ENCODE measurements at places on chromosomes 2 and 18.

GRCh38 chr2:72399879-72400278 lies 252.2 kb upstream of the CYP26B1 start:
- H3K36me3 ChIP-seq, result no peaks in the 10 kb centered on the region
- no peak overlapping the region for H3K4me3 ChIP-seq
- no peak overlapping the region for H3K27ac ChIP-seq
- DNase-seq, result no peak
- no peaks in the 10 kb centered on the region for H3K27me3 ChIP-seq

- H3K4me3 ChIP-seq, result no peak overlapping the region
- peaks cover 3% of the 10 kb centered on the region for H3K4me1 ChIP-seq
- H3K36me3 ChIP-seq, result no peaks in the 10 kb centered on the region
- DNase-seq, result no peak
- peaks cover 73% of the 10 kb centered on the region for H3K27me3 ChIP-seq
Measured at GRCh38 chr18:32271672-32272208, 81.9 kb downstream of the MEP1B start.

DNA sequence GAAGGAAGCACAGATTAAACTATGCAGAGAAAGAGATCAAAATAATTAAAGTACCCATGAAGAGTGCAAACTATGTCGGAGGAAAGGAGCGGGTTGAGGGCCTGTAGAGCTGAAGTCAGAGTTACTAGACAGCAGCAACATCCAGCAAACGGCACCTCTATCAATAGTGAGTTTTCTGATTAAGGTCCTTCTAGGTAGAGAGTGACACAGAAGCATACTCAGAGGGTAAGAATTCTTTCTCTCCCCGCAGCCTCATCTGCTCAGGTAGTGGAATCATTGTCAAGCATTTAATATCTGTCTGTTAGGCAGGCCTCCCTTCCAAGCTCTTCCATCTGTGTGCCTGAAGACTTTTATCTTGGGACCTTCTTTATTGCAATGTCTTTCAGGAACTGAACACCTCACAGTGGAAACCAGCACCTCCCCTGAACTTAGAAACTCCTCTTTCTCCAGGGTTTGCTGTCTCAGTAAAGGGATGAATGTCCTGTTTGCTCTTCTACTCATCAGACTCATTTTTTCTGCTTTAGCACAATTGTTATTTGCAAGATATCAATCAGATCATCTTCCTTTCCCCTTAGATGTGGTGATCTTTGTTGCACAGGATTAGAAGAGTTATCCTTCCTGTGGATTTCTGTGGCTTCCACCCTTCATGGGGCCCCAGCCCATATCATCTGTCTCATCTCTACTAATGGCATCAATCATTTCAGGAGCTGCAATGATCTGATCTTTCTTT lies 28.8 kb downstream of the SP140 start:
- no peaks in the 10 kb centered on the region for H3K27me3 ChIP-seq
- H3K4me1 ChIP-seq, result peaks cover 9% of the 10 kb centered on the region
- H3K27ac ChIP-seq, result no peak overlapping the region
- DNase-seq, result peak; percentile 14

- H3K36me3 ChIP-seq, result no peaks in the 10 kb centered on the region
- H3K4me1 ChIP-seq, result peaks cover 31% of the 10 kb centered on the region
- peak overlapping the region; percentile 83 for H3K4me3 ChIP-seq
- no peaks in the 10 kb centered on the region for H3K27me3 ChIP-seq
- no peak for DNase-seq
- H3K27ac ChIP-seq, result peak overlapping the region; percentile 79
Measured at GRCh38 chr2:28587526-28588291, 91.8 kb downstream of the PLB1 start.

- peak overlapping the region; percentile 77 for H3K27ac ChIP-seq
- H3K27me3 ChIP-seq, result no peaks in the 10 kb centered on the region
- no peak overlapping the region for H3K4me3 ChIP-seq
- no peak for DNase-seq
- H3K4me1 ChIP-seq, result peaks cover 16% of the 10 kb centered on the region
Measured at GRCh38 chr18:24112874-24113615, 25.8 kb upstream of the CABYR start.

DNA sequence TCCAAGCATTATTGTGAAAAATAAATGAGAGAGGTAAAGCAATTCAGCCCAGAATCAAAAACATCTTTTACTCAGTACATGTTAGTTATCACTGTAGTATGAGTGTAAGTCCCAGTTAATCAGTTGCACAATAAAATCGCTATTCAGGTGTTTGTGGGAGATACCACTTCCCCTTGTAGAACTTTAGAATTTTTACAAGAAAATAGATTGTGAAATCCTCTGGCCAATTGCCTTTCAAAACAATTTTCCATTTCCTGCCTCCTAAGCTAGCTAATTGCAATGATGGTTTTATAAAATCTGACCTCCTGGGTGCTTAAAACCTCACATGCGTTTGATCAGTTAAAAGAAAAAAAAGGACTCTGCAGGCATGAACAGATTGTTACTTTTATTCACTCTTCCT lies 332.5 kb downstream of the PID1 start:
- H3K27ac ChIP-seq, result no peak overlapping the region
- H3K4me3 ChIP-seq, result no peak overlapping the region
- H3K4me1 ChIP-seq, result no peaks in the 10 kb centered on the region
- no peaks in the 10 kb centered on the region for H3K36me3 ChIP-seq

DNA sequence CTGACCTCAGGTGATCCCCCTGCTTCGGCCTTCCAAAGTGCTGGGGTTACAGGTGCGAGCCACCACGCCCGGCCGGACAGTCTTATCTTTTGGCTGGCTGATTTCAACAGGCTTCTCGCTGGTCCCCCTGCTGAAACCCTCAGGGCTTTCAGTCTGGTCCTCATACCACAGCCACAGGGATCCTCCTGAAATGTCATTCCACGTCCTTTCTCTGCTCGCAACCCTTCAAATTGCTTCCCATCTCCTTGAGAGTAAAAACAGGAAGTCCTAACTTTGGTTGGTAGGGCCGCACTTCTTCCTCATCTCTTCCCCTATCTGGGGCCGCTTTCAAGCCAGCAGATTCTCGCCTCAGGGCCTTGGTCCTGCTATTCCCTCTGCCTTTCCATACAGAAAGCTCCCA lies 1.4 kb upstream of the CAB39 start:
- peaks cover 8% of the 10 kb centered on the region for H3K36me3 ChIP-seq
- H3K4me3 ChIP-seq, result no peak overlapping the region
- H3K4me1 ChIP-seq, result peaks cover 36% of the 10 kb centered on the region
- no peaks in the 10 kb centered on the region for H3K27me3 ChIP-seq

DNA sequence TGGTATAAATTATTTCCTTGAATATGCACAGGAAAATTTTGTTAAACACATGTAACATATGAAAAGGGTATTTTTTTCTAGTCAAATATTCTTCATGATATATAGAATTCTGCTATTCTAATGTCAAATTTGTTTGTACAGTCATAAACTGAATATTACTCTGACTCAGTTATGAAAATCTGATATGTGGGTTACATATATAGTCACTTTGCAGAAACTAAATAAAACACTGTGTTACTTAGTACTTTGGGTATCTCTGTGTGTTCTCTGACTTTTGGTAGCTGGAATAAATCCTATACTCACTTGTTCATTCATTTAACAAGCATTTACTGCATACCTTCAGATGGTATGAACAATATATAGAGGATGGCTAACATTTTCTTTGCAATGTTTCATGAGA lies 159.4 kb downstream of the TTC27 start:
- H3K27ac ChIP-seq, result no peak overlapping the region
- no peak overlapping the region for H3K4me3 ChIP-seq
- no peak for DNase-seq
- no peaks in the 10 kb centered on the region for H3K27me3 ChIP-seq
- peaks cover 32% of the 10 kb centered on the region for H3K36me3 ChIP-seq

DNA sequence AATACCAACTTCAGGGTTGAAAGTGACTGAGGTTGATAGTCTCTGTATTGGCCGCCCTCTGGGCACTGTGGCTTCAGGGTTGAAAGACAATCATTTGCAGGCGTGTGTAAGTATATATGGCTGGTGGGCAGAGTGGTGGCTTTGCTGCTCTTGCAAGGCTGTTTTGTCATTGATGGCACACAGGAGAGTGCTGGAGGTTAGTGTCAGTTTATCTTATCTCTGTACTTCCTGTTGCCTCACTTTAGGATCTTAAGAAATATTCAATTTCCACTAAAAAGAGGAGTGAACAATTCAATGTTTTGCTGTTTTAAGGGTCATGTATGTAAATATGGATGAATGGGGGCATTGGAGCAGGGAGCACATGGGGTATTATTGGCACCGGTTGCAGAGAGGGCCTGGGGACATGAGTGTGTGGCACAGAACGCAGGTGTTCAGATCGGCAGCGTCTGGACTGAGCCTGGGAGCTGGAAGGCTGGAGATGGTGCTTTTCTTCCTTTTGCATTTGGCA lies 51.5 kb downstream of the NCK2 start:
- H3K4me3 ChIP-seq, result peak overlapping the region; percentile 92
- no peaks in the 10 kb centered on the region for H3K27me3 ChIP-seq
- peaks cover 73% of the 10 kb centered on the region for H3K4me1 ChIP-seq
- no peaks in the 10 kb centered on the region for H3K36me3 ChIP-seq
- H3K27ac ChIP-seq, result peak overlapping the region; percentile 93

DNA sequence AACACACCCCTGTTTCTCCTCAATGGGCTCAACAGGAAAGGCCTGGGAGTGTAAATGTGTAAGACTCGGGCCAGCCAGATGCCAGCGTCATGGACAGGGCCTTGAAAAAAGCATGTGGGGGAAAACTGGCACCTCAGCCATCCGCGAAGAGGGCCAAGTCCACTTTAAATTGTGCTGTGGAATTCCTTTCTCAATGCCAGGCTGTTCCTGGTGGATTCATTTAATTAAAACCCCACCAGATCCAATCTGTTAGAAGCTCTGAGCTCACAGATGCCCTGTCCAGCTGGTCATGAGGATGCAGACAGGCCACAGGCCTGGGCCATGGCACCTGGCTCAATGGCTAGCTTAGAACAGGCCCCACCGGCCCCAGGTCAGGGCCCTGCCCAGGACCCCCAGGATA lies 24.8 kb downstream of the KCNK3 start:
- no peak overlapping the region for H3K27ac ChIP-seq
- H3K4me3 ChIP-seq, result no peak overlapping the region
- DNase-seq, result no peak
- H3K4me1 ChIP-seq, result peaks cover 3% of the 10 kb centered on the region
- H3K27me3 ChIP-seq, result peaks cover 16% of the 10 kb centered on the region

DNA sequence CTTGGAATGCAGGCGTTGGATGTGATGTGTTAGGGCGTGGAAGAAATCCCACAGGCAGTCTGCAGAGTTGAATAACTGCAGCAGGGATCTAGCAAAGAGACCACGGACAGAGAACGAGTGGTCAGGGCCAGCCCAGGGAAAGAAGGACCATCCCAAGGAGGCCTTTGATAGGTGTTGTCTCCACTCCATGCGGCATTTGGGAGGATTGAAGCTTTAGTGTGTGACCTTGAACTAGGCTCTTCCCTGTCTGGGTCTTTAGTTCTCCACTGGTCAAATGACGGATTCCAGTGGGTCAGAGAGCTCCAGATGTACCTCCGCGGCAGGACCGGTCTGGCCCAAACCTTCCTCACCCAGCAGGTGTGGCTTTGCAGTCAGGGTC lies 18.4 kb downstream of the GREB1 start:
- peaks cover 5% of the 10 kb centered on the region for H3K4me1 ChIP-seq
- peaks cover 66% of the 10 kb centered on the region for H3K27me3 ChIP-seq
- no peak overlapping the region for H3K27ac ChIP-seq
- H3K4me3 ChIP-seq, result no peak overlapping the region
- no peak for DNase-seq
- peaks cover 4% of the 10 kb centered on the region for H3K36me3 ChIP-seq

DNA sequence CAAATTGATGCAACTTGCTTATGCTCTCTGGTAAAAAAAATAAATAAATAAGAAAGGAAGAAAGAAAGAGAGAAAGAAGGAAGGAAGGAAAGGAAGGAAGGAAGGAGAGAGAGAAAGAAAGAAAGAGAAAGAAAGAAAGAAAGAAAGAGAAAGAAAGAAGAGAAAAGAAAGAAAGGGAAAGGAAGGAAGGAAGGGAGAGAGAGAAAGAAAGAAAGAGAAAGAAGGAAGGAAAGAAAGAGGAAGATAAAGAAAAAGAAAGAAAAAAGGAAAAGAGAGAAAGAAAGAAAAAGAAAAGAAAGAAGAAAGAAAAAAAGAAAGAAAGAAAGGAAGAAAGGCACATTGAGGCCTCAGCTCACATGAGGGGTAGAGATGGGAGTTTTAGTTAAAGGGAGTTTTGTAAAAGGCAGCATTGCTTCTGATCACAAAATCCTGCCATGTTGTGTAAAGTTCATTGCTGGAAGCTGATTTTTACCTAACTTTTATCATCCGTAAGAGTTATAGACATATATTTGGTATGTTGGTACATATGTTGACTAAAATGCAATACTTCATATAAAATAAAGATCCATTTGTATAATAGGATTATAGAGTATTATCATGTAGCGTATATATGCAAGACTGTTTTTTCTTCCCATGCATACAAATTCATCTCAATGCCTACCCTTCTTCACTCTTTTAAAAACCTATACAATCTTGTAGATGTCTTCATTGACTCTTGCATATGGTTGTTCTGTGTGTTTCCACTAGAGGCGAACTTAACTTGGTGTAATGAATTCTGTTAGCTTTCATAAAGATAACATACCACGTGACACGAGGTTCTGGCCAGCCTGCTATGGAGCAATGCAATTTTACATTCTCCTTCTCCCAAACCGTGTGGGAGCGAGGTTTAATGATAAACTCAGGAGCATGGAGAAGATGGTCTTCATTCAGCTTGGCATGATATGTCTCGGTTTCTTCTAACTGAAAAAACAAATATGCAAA lies 32.8 kb downstream of the MYOM1 start:
- no peaks in the 10 kb centered on the region for H3K36me3 ChIP-seq
- no peak for DNase-seq
- no peaks in the 10 kb centered on the region for H3K4me1 ChIP-seq
- H3K27ac ChIP-seq, result no peak overlapping the region
- no peak overlapping the region for H3K4me3 ChIP-seq

- H3K4me3 ChIP-seq, result no peak overlapping the region
- H3K27ac ChIP-seq, result no peak overlapping the region
- H3K27me3 ChIP-seq, result peaks cover 26% of the 10 kb centered on the region
- peaks cover 2% of the 10 kb centered on the region for H3K36me3 ChIP-seq
Measured at GRCh38 chr2:162182395-162182794, 30.3 kb upstream of the GCG start.

DNA sequence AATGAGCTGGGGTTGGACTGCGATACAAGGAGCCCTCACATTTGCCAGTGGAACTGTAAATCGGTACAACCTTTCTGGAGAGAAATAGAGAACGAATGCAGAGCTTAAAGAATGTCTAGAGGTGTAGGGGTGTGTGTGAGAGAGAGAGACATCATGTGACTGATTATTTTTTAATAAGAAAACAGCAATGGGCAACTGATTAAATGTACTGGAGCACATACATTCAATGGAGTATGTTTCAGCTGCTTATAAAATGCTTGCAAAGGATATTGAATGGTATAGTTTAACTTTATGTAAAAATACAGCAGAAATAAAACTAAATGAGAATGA lies 391 bp upstream of the TMEM17 start:
- DNase-seq, result no peak
- H3K27ac ChIP-seq, result no peak overlapping the region
- no peaks in the 10 kb centered on the region for H3K36me3 ChIP-seq
- peaks cover 20% of the 10 kb centered on the region for H3K27me3 ChIP-seq
- peaks cover 5% of the 10 kb centered on the region for H3K4me1 ChIP-seq

DNA sequence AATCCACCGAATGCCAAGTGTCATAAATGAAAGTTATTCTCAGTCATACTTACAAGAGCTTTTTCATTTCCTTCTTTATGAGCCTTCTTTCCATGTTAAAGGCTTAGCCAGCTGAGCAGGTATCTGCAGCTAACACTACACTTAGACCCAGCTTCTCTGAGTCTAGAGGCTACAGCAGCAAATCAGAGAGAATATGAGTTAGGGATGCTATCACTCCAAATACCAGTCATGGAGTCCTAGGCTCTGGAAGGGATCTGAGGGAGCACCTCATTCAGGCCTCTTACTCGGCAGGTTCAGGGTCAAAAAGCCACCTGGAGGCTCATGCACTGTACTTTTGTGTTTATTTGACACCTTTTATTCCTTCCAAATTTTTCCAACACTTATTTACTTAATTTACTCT lies 2.9 kb downstream of the C2orf80 start:
- H3K36me3 ChIP-seq, result no peaks in the 10 kb centered on the region
- H3K27ac ChIP-seq, result peak overlapping the region; percentile 32
- H3K4me3 ChIP-seq, result no peak overlapping the region
- H3K4me1 ChIP-seq, result peaks cover 2% of the 10 kb centered on the region
- no peak for DNase-seq
- peaks cover 36% of the 10 kb centered on the region for H3K27me3 ChIP-seq

Measured in T-helper 17 cell (primary cell).